Cortex of kidney (tissue), 1 donor: ENCODE measurements at places on chromosomes 6 and 20.

GRCh38 chr20:42046371-42047085 is 428.4 kb upstream of the CHD6 start:
- DNase-seq: no peak

GRCh38 chr20:10074513-10074912 is 39.7 kb downstream of the ANKEF1 start:
- no peak for DNase-seq

- DNase-seq: no peak
These were observed 113.9 kb downstream of the EDN1 start for GRCh38 chr6:12403947-12404647.

DNA sequence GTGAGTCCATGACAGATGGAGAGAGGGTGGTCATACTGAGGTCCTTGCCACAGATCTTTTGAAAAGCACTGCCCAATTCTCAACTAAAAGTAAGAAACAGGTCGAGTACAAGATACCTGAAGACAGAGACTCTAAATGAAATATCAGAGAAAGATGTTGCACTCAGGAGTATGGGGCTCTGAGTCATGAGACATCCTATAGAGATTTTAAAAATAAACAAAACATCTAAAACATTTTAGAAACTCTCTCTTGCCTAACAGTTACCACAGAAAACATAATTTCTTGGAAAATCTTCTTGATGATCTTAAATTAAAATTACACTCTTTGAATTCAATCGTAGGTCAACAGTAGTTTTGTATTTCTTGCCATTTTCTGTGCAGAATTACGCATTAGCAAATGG is 348.9 kb upstream of the MARCKS start:
- no peak for DNase-seq

- no peak for DNase-seq
These were observed 171.5 kb downstream of the CARMIL1 start for GRCh38 chr6:25450469-25451198.

DNA sequence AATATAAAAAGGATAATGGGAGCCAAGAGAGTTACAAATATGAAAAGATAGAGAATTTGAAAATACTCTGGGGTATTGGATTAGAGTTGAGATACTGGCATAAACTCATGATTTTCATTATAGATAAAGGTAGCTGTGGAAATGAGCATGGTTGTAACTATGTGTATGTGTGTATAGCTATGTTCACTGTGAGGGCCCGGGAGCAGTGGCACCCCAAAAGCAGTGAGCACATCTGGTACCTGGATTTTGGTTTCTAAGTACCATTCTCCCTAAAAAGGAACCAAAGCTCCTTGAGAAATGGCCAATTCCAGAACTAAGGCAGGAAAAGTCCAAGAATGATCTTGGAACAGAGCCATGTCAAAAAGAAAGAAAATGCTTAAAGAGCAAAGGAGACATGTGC is 202.4 kb upstream of the QKI start:
- no peak for DNase-seq

DNA sequence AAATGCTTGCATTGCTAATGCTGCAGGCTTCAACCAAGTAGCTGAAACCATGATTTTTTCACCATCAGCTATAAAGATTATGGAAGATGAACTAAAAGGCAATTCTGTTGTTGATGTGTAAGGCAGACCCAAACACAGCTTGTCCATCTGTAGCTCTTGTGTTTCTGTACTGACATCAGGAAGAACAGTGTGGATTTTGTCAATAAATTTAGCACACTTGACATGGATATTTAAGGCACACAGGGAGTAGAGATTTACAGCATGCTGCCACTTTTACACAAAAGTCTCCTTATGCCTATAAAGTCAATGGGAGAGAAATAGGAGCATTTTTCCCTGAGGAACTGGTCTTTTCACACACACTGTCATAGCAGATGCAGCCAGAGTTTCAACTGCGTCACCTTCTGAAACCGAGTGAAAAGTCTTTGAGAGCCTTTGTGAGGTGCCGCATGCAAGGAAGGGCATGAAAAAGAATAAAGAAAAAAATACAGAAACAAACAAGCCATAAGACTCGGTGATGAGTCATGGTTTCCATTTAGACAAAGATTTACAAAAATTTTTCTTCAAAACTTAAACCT is 261.4 kb upstream of the TFAP2D start:
- no peak for DNase-seq

GRCh38 chr20:15220009-15220656 is 882.7 kb upstream of the FLRT3 start:
- no peak for DNase-seq

- no peak for DNase-seq
These were observed 125.1 kb upstream of the QKI start for GRCh38 chr6:163289447-163289846.

- DNase-seq: no peak
These were observed 1.4 kb downstream of the GFOD1 start for GRCh38 chr6:13485923-13486562.

DNA sequence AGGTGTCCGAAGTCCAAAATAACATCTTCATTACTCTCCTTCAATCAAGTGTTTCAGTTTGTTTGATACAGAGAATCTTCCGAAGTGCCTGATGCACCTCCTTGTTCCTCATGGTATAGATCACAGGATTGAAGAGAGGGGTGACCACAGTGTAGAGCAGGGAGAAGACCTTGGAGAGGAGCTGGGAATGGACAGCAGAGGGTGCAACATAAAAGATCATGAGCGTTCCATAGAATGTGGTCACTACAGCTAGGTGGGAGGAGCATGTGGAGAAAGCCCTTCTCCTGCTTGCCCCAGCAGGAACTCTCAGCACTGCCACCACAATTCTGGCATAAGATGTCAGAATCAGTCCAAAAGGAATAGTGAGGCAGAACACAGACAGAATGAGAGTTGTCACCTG is 11.9 kb downstream of the OR12D1 start:
- no peak for DNase-seq

DNA sequence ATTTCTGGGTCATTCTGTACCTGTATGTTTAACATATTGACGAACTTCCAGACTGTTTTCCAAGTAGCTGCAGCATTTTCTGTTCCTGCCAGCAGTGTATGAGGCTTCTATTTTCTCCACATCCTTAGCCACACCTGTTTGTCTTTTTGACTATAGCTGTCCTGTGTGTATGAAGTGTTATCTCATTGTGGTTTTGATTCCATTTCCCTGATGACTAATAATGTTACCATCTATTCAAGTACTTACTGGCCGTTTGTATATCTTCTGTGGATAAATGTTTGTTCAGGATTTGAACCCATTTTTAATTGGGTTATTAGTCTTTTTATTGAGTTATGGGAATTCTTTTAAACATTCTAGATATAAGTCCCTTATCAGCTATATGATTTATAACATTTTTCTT is 95.2 kb downstream of the JAG1 start:
- DNase-seq: no peak

GRCh38 chr6:170451762-170452651 is 101.1 kb downstream of the PSMB1 start:
- DNase-seq: no peak

DNA sequence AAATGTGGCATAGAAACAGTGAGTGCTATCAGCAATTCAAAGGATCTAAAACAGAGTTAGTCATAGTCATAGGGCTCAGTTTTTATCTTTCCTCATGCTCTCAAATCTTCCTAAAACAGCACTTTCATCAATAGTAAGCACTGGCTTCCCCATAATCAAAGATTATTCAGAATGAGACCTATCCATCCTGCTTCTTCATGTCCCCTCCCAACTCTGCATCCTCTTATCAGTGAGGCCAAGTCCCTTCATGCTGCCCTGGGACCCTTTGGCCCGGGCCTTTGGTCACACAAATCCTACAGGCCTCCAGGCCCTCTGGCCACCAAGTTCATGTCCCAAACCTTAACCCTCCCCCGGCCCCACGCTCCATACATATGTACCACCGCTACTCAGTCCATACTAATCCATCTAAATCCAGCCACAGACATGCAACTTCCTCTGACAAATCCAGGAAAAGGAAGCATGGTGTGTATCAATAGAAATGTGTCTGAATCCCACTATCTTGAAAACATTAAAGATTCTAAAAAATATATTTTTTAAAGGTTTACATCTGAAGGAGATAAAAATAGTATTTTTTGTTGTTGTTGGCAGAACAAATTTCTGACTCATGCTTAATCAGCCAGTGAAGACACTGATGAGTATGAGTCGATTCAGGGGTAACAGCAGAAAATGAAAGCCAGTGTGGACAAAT is 143.5 kb downstream of the PDE7B start:
- no peak for DNase-seq

GRCh38 chr6:168700880-168701279 is 259.9 kb downstream of the SMOC2 start:
- no peak for DNase-seq
